ENCODE measurements at places on chromosomes 4 and X. TPM values are rescaled to one million over a fixed set of nuclear protein-coding genes. Genes with fewer than 3 reads are reported as not detected.

Gene MGST2
- total RNA-seq: 9.3 TPM

Gene ZDHHC15
- under 0.01 TPM for total RNA-seq

Gene POU4F2
- not detected for total RNA-seq

Gene LRCH2
- total RNA-seq: 14.2 TPM

Gene F8A3
- total RNA-seq: 0.55 TPM

Gene ARSJ
- total RNA-seq: 22.9 TPM

Gene TMPRSS11D
- total RNA-seq: not detected

Gene ASB5
- 2.4 TPM for total RNA-seq
